NK-92 treated with Interleukin-12 subunit alpha and Interleukin-12 subunit beta, amount 100 ng/mL, for 24 hours (cell line): ENCODE measurements at places on chromosomes 13 and 19.

GRCh38 chr13:49545661-49546060 is 39.7 kb downstream of the RCBTB1 start:
- DNase-seq = no peak

DNA sequence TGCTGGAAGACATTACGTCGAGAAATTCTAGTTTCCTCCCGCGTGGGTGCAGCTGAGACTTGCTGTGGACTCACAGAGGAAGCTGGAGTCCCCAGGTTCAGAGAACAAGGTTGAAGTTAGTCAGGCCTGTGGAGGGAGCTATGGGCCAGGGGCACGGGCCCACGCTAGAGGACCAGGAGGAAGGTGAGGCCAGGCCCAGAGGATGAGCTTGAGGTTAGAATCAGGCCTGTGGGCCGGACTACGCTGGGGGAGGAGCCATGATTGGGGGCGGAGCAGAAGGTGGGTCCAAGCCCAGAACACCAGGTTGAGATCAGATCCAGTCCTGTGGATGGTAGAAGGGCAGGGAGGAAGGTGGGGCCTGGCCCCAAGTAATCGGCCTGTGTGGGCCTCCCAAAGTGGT is 32.6 kb downstream of the ZNF846 start:
- DNase-seq = no peak

GRCh38 chr13:39397896-39398265 is 205.1 kb downstream of the LHFPL6 start:
- DNase-seq = no peak

- no peak for DNase-seq
Measured at GRCh38 chr19:2816641-2817040, 3.0 kb upstream of the ZNF554 start.

GRCh38 chr19:50567882-50568727 is at the start of gene LRRC4B:
Gene LRRC4B (minus strand): TSS chr19:50568435. CDS start chr19:50548838, 19,597 bp downstream.
- DNase-seq = no peak

DNA sequence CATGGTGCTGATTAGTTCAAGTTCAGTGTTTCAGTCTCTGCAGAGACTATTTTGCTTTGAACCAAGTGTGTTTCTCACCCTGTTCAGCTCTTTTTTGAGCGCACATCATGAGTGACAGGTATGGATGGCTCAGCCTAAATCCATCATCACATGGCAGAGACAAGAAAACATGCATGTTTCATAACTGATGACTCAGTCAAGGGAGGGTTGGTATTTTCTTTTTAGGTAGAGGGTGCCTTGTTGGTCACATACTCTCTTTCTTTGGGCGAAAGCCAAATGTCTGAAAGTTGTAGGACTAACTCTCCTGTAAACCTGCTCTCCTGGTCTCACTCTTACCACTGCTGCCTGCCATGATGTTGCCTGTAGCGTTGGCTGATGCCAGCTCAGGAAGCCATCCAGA is 48.1 kb upstream of the RAP2A start:
- DNase-seq = no peak

DNA sequence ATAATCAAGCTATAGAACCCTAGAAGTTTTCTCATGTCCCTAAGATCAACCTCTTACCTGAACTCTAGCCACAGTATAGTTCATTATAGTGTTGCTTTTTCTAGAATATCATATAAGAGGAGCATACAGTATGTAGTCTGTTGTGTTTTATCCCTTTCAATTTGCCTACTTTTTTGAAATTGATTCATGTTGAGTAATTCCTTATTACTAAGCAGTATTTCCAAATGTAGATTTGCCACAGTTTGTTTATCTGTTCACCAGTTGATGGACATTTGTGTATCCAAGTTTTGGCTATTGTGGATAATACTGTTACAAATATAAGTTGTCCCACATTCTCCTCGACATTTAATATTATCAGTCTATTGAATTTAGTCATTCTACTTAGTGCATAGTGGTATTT is 138.0 kb downstream of the LMO7 start:
- no peak for DNase-seq

GRCh38 chr13:31096654-31097302 is 64.9 kb downstream of the HSPH1 start:
- no peak for DNase-seq

GRCh38 chr13:85536706-85537105 is 262.5 kb downstream of the SLITRK6 start:
- DNase-seq = no peak

- DNase-seq = no peak
Measured at GRCh38 chr13:84784443-84785153, 902.3 kb upstream of the SLITRK1 start.

DNA sequence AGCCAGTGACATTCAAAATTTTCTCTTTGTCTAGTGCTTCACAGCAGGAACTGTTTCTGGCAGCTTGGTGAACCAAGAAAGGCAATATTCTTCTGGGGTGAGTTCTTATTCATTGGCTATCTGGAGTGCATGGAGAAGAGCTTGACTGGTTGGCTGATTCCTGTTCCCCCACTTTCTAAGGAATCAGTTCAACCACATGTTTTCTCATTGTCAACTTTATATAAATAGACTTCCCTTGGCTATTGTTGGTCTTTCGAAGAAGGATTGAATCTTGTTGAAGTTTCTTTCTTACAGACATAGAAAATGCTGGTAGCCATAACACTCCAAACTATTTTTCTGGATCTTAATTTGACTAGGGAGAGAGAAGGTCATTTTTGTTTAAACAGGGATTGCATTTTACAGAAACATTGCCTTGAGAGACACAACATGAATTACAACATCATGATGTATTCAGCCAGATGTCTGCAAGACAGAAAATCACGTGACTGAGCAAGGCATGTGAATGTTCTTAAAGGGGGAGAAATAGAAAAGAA is 85.2 kb downstream of the EDNRB start:
- DNase-seq = no peak

- peak; percentile 51 for DNase-seq
Measured at GRCh38 chr19:58150328-58150921, at the start of gene ZNF329. Gene ZNF329 (minus strand): TSS chr19:58150789. CDS start chr19:58129503, 21,286 bp downstream.

DNA sequence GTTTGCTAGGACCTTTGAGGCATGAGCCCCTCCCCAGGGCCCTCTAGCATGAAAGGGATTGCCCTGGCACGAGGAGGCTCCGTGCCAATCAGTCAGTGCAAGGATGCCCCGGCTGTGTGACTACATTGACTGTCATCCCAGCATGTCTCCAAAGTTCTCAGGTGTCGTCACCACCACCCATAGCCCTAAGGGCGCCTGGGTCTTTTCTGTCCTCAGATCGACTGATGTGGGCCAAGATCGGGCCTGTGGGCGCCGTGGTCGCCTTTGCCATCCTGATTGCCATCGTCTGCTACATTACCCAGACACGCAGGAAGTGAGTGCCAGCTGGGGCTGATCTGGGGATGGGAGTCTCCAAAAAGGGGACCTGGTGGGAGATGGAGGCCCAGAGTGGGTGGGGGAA is 18.4 kb downstream of the MAG start:
- no peak for DNase-seq

GRCh38 chr13:64928696-64929499 is 2301.2 kb downstream of the PCDH9 start:
- no peak for DNase-seq

- no peak for DNase-seq
Measured at GRCh38 chr13:70534466-70534865, 426.2 kb upstream of the KLHL1 start.

GRCh38 chr13:20997301-20998161 is 63.9 kb downstream of the LATS2 start:
- no peak for DNase-seq

- DNase-seq = no peak
Measured at GRCh38 chr19:3586127-3586626, 899 bp downstream of the GIPC3 start.

- no peak for DNase-seq
Measured at GRCh38 chr13:35865341-35866240, 265.6 kb downstream of the DCLK1 start.

DNA sequence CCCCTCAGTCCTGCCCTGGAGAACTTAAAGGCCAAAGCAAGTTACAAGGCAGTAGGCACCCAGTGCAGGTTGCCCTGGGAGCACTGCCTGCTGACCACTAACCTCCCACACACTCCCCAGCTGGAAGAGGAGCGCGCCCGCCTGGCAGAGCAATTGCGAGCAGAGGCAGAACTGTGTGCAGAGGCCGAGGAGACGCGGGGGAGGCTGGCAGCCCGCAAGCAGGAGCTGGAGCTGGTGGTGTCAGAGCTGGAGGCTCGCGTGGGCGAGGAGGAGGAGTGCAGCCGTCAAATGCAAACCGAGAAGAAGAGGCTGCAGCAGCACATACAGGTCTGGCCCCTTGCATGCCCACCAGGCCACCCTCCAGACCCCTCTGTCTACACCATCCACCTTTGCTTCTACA is 61.1 kb downstream of the KCNC3 start:
- DNase-seq = no peak

DNA sequence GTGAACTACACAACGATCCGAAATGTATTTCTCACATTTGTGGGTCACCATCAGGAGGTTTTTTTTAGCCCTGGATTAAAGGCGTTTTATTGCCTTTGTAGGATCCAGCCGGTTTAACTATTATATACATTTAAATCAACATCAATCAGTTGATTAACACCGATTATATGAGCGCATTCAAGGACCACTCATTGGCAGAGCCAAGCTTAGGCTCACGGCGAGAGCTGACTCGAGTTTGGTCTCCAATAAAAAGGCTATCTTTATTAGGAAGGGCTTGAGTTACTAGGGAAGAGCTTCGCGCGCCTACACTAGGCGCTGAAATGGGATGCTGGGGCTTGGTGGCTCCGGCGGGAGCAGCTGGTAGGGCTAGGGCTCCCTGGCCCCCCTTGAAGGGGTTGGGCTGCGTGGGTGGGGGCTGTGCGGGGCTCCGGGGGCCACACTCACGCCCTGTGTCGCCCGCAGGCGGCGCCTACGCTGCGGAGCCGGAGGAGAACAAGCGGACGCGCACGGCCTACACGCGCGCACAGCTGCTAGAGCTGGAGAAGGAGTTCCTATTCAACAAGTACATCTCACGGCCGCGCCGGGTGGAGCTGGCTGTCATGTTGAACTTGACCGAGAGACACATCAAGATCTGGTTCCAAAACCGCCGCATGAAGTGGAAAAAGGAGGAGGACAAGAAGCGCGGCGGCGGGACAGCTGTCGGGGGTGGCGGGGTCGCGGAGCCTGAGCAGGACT is 4.2 kb downstream of the PDX1 start:
- no peak for DNase-seq

GRCh38 chr13:26037302-26037701 is 14.5 kb downstream of the SHISA2 start:
- no peak for DNase-seq

GRCh38 chr13:69108486-69108885 is 999.1 kb upstream of the ATXN8OS start:
- DNase-seq = no peak

- no peak for DNase-seq
Measured at GRCh38 chr19:6668691-6669090, 1.3 kb downstream of the TNFSF14 start.

DNA sequence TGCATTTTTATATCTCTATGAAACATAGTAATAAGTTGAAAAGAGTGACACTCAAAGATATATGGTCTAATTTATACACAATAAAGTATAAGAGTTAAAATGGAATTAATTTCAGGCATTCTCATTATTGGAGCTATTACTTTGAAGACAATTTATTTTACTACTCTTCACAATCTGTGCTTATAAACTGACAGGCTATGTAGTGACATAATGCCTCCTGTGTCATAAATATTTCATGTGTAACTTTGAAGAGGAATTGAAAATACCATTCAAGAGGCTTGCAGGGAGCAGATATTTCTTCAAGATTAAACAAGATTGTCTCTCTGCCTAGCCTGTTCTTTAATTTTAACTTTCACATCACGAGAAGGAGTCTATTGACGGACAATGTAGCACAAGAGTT is 1881.5 kb upstream of the PCDH20 start:
- DNase-seq = no peak

- peak; percentile 13 for DNase-seq
Measured at GRCh38 chr19:10189616-10190015, 5.1 kb downstream of the DNMT1 start.

- DNase-seq = no peak
Measured at GRCh38 chr19:16588824-16589577, 16.8 kb upstream of the SLC35E1 start.

DNA sequence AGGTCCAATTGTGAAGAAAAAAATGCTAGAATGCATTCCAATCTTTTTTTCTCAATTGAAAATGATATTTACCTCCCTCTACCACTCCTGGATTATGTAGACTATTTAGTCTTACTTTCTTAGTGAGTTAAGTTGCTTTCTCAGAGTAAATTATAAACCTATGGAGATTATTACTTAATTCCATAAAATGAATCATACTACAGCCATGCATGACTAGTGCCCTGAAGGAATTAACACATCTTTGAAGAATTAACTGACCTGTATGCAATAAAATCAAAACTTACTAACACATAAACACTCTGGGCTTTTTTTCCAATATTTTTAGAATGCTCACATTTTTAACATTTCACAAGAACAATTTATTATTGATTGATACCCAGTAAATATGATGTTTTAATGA is 379.4 kb upstream of the DACH1 start:
- no peak for DNase-seq

GRCh38 chr19:2532252-2533071 is 56.5 kb downstream of the GADD45B start:
- no peak for DNase-seq

DNA sequence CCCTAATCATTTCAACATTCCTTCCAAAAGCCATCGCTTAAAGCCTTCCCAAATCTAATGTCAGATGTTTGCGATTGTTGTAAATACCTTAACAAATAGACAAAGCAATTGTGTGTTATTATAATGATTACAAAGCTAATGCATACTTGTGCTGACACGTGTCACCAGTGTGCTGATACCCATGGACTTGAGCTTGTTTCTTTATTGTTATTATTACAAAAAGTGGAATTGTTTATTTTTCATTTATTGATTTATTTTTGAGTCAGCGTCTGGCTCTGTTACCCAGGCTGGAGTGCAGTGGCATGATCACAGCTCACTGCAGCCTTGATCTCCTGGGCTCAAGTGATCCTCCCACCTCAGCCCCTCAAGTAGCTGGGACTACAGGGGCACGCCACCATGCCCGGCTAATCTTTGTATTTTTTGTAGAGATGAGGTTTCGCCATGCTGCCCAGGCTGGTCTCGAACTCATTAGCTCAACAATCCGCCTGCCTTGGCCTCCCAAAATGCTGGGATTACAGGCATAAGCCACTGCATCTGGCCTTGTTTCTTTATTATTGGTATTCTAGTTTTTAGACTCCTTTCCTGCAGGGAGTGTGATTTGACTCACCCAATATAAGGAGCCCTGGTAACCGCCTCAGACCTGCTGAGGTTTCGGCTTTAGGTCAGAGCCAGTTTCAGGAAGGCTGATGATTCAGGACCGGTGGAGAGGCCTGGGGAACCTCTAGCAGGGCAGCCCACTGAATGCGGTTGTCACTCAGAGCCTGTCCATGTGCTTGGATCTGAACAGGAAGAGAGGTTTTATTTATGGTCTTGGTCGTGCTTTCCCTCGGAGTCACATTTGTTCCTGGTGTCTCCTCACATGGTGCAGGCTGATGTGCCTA is 2.1 kb upstream of the FBXO17 start:
- no peak for DNase-seq

DNA sequence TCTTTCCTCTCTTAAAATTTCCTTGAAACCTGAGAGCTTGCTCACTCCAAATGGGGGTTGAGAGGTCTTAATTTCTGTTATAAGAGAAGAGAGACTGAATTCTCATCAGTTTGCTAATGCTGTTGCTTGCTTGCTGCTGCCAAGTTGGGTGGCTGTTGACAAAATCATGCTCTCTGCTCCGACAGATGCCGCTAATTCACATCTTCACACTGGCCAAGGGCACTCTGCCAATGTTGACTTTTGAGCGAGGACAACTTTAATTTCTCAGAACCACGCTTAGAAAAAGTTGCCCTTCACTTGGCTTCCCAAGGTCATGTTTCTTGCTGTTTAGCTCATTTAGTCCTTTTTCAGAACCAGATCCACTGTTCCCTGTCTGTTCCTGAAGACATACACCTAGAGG is 402.9 kb downstream of the HS6ST3 start:
- no peak for DNase-seq
